ENCODE measurements at places on chromosomes 13 and 19.
A peak's percentile ranks its signal among the peaks of the same experiment; 100 is the strongest.

- no peak for DNase-seq
These were observed 249.7 kb upstream of the IRS2 start for GRCh38 chr13:110036060-110036459.

- no peak for DNase-seq
These were observed 8.4 kb upstream of the C13orf46 start for GRCh38 chr13:113982296-113982661.

DNA sequence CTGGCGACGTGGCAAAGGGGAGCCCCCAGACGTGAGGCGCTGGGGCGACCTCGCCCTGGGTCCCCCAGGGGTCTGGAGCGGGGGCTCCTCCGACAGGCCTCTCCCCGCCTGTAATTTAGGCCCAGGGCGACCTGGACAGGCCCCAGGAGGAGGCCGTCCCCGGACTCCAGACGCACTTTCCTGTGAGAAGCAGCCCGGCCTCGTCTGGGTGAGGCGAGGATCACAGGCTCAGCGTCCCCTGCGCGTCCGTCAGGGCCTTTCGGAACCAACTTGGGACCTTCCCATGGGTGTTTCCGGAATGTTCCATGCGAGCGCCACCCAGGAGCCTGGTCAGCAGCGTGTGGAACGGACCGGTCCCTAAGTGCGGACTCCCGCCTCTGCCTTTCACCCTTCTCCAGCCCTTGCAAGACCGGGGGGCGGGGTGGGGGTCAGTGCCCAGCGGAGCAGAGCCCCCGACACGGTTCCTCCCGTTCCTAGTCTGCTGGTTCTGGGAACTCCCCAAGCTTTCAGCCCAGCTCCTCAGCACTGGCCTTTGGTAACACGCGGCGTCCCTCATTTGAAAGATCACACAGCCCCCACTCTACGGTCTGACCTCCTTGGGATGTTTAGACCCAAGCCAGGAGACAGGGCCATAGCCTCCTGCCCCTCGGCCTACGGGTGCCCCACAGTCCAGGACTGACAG, 1.1 kb upstream of the GRTP1 start:
- no peak for DNase-seq

DNA sequence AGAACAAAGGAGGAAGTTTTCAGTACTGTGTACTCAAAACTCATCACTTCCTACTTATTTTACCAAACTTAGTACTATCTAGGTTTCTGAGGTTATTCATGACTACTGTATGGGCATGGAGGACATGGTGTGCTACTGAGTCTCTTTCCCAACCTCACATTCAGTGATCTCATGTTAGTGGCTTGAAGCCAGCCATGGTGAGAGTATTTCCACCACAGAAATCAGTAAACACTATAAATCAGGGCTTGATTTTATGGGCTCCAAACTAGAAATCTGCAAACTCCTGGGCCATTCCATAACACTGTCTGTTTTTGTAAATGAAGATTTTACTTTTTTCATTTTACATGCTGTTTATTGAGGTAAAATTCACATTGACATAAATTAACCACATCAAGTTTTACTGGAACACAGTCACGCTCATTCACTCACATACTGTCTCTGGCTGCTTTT, 19.7 kb downstream of the MED26 start:
- no peak for DNase-seq

DNA sequence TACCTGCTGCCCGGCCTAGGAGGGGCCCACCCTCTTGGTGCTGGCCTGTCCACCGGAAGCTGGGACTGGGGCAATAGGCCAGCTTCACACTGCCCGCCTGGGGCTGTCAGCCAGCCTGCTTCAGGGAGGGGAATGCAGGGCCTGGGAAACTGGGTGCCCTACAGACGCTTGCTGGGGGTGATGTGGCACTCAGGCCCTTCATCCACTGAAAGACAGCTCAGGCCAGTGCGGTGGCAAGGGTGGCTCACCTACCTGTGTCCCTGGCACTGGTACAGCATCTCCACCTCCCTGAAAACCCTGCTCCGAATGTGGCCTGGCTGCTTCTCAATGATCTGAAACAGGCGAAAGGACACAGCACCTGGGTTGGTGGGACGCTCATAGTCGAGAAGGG, 7.8 kb downstream of the MKNK2 start:
- DNase-seq: no peak

DNA sequence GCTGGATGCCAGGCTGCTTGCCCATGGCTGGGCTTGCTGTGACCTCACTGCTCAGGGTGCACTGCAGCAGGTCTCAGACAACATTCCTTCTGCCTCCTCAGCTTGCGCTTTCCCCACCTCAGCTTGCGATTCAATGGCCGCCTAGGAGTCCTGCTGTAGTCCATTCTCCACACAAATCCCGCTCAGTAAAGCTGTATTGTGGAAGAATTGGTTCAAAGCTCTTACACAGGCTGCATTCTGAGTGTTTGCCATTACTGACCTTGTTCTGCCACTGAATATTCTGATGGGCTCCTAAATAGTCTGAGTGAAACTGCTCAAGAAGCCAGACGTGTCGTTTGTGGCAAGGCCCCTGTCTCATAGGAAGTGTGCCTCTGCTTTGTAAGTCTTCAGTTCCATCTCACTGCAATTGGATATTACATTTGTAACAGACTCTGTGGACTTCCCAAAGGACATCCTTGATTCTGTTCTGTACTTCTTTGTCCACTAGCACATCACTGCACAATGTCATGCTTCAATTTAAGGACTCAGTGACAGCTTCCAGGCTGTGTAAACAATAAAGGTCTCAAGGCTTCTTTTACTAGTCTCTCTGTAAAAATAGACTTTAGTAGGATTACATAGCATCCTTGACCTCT, 49.8 kb downstream of the KATNAL1 start:
- peak; percentile 14 for DNase-seq

- DNase-seq: no peak
These were observed 1.2 kb upstream of the CSNK1A1L start for GRCh38 chr13:37106642-37107041.

DNA sequence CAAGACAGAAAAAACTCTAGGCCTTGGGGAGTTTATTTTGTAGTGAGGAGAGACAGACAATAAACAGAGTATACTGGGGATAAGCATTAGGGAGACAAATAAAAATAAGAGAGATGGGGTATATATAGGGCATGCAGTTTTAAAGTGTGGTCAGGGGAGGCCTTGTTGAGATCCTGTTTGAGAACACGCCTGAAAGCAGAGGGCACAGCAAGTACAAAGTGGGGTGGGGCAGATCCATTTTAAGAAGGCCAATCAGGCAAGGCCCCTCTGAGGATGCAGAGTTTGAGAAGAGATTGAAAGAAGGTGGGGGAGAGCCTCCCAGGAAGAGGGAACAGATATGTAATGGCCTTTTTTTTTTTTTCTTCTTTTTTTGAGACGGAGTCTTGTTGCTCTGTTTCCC, 2.1 kb downstream of the PPP2R1A start:
- no peak for DNase-seq

DNA sequence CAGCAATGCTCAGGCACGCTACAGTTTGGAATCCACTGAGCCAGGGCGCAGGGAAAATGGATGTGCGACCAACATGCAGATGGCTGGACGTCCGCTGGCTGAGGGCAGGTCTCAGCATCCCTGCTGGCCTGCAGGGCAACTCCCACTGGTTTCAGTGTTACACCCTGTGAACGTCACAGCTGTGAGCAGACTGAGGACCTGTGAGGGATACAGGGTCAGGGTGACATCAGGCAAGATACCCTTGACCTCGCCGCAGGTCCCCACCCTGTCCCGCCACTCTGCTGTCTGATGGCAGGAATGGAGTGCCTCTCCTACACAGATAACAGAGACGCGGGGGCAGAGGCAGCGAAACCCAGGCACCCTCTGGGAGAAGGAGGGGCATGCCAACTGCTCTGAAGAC, 19.1 kb downstream of the ZFR2 start:
- no peak for DNase-seq

- DNase-seq: no peak
These were observed 8.0 kb downstream of the RASA3 start for GRCh38 chr13:114124431-114124830.

GRCh38 chr19:19873381-19873780, 7.7 kb downstream of the ZNF253 start:
- no peak for DNase-seq

- DNase-seq: no peak
These were observed 799 bp downstream of the PVR start for GRCh38 chr19:44644402-44645016.

GRCh38 chr19:47422417-47423163, 3.3 kb upstream of the MEIS3 start:
- no peak for DNase-seq

- no peak for DNase-seq
These were observed 494.8 kb downstream of the TBC1D4 start for GRCh38 chr13:74987124-74987690.

GRCh38 chr13:97384371-97384770, 49.6 kb upstream of the RAP2A start:
- DNase-seq: no peak

Data from renal cortex interstitium (tissue), 15 donors.